ENCODE measurements at places on chromosomes 16 and 17. TPM values are rescaled to one million over a fixed set of nuclear protein-coding genes. Genes with fewer than 3 reads are reported as not detected.

CES5A gene
- not detected for total RNA-seq

RAB37 gene
- under 0.01 TPM for total RNA-seq

SRCIN1 gene
- 0.36 TPM for total RNA-seq

WSCD1 gene
- 0.33 TPM for total RNA-seq

TMEM101 gene
- total RNA-seq: 54.3 TPM

KRT39 gene
- total RNA-seq: not detected

NKD1 gene
- 0.31 TPM for total RNA-seq

CTRB2 gene
- not detected for total RNA-seq

ERN2 gene
- not detected for total RNA-seq

TBX6 gene
- total RNA-seq: 0.36 TPM

CDK3 gene
- 1.4 TPM for total RNA-seq

NPIPA5 gene
- total RNA-seq: 2.2 TPM

PSMD11 gene
- 147 TPM for total RNA-seq

ZFPM1 gene
- total RNA-seq: 2.7 TPM

PERCC1 gene
- total RNA-seq: not detected

Measured in melanocyte of skin (primary cell).